ENCODE measurements at places on chromosomes 3 and 15.

DNA sequence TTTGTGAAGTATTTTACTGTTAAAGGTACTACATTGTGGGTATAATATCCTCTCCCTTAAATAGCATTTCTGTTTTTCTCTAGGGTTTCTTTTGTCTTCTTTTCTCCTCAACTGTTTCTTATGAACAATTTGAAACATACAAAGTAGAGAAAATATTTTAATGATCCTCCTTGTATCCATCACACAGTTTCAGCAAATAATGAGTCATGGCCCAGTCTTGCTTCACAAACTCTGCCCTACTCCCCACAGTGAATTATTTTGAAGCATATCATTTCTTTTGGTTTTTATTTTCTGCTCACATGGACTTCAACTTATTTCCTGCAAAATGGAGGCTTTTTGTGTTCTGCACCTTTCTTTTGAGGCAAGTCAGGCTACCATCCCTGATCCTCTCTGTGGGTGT is 6.1 kb upstream of the SCAANT1 start:
- no peak for DNase-seq

DNA sequence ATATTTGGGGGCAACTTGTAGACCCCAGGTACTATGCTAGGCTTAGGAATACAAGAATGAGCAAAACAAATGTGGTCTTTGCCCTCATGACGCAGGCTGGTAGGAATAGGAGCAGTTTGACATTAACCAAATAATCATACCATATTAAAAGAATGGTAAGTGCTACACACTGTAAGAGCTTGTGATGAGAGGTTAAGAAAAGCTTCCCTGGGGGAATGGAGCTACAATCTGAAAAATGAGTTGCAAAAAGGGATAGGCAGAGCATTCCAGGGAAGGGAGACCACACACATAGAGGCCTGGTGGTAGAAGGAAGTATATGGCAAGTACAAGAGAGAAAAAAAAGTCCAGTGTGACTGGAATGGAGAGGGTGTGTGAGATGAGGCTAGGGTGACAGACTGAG is 37.3 kb downstream of the TMOD3 start:
- no peak for DNase-seq

GRCh38 chr3:123791073-123791370 is 93.1 kb downstream of the MYLK start:
- no peak for DNase-seq

DNA sequence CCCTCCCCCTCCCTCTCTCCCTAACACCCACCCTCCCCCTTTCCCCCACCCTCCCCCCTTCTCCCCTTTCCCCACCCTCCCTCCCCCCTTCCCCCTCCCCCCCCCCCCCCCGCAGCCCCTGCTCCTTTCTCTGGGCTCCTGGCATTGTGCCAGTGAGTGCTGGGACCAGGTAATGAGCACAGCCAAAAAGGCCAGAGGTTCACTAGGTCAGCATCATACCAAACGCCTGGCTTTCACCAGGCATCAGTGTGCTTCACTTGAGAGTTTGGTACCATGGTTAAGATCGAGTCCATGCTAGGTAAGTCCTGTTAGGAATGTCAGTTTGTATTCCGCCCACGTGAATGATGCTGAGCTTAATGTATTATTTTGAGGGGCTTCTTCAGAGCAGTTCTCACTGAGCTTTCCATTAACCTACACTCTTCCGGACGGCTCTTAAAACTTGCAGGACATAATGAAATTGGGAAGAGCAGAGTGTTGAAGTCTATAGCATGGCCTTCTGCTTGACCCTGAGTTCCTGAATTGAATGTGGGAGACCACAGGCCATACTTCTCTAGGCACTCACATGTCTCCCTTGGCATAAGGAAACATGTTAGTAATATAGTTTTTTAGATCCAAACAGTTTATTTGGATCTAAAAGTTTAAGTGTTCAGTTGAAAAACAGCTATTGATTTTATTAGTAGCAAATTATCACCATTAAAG is 45.6 kb downstream of the SENP2 start:
- peak; percentile 13 for DNase-seq

DNA sequence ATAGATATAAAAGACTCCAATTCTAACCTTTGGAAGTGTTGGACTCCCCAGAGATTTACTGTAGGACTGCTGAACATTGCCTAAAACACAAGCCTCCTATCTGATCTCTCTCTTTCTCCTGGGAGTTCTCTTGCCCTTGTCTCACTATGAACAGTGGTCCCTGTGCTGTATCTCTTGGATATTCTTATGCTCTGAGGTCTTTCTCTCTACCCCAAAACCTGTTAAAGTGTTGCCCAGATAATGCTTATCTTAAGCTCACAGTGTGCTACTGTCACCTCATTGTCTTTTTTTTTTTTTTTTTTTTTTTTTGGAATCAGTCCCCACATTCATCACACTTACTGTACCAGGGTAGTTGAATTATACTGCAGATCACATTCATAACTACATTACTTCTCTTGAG is 131.0 kb upstream of the CBLB start:
- DNase-seq, result no peak
